ENCODE measurements at places on chromosomes 5 and 9.

DNA sequence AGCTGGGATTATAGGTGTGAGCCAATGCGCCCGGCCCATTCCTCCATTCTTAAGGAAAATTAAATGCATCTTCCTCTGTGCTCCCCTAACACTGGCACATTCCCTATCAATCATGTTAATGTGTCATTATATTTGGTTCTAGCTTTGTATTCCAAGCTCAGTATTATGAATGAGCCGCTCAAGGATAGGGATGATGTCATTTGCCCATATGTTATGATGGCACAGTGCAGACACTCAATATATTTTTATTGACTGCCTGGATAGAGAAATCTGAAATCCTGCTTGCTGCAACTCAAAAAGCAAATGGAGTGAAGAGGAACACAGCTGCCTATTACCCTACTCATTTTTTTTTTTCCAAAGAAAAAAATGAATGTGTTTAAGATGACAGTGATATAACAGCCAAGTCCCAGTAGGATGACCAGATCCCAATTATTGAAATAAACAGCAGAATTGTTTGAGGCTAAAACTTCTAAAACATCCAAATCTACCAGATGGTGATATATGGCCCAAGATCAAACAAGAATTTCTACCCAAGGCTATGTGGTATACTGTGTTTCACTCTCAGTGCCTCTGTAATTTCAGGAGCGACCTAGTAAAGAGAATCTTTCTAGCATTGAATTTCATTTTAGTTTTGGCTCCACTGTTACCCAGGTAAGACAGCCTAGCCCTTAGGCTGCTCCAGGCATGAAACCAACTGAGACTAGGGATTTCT is 16.3 kb downstream of the SUSD1 start:
- no peak for DNase-seq

DNA sequence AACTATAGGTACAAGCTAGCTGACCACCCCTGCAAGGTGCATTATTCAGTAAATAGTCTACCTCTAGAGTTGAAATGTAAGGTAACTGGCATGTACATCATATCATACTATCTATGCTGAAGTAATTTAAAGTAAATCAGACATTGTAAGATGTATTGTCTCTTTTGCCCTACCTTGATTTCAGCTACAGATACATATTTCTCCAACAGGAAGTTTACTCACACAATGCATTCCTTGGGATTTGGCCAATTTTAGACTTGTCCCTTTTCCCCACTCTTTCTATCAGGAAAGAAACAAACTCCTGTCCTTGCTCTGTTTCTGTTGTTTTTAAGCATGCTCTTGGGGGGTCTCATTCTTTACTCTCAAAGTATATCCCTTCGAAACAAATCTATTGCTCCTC is 58.5 kb upstream of the TSLP start:
- DNase-seq = no peak

DNA sequence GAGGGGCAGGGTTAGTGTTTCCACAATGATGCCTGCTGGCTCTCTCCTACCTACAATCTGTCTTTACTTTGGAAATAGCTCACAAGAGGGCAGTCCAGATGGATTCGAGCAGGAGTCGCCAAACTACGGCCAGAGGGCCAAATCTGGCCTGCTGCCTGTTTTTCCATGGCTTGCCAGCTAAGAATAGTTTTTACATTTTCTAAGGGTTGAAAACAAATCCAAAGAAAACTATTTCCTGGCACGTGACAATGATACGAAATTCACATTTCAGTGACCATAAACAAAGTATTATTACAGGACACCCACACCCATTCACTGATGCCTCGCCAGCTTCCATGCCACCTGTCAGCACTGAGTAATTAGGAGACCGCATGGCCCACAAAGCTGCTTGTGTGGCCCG is 162.9 kb upstream of the WWC1 start:
- no peak for DNase-seq

DNA sequence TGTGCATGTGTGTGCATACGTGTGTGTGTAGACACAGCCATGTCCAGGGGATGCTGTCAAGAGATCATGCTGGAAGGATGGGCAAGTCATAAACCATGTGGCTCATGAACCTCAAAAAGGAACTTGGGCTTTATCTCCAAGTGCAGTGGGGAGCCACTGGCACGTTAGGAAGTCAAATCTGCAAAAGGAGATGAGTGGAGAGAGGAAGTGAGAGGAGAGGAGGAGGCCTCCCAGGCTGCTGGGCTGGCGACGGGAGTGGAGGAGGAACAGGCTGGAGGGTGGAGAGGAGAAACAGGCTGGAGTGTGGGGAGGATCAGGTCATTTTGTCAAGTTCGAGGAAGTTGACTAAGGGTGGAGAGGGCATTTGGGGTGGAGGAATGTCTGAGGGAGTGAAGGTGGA is 29.2 kb upstream of the TIFAB start:
- no peak for DNase-seq

GRCh38 chr5:130068988-130069387 is 164.7 kb downstream of the CHSY3 start:
- DNase-seq = no peak

DNA sequence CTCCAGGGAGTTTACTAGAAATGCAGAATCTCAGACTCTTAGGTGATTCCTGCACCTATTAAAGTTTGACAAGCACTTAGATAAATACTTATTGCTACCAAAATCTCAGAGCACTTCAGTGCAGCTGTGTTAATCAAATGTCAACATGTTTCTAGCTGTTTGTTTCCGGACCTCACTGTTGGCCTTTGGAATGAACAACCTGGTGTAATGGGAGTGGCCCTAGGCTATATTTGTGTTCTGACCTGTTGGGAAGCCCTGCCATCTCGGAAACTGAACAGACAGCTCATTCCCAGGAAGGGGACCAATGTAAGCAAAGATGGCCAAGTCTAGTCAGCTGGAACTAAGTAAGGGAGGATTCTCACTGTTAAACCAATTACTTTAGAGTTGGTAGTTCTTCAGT is 145.0 kb upstream of the SLC28A3 start:
- DNase-seq = peak; percentile 11

- no peak for DNase-seq
Measured at GRCh38 chr9:88498880-88499279, 36.1 kb upstream of the NXNL2 start.

DNA sequence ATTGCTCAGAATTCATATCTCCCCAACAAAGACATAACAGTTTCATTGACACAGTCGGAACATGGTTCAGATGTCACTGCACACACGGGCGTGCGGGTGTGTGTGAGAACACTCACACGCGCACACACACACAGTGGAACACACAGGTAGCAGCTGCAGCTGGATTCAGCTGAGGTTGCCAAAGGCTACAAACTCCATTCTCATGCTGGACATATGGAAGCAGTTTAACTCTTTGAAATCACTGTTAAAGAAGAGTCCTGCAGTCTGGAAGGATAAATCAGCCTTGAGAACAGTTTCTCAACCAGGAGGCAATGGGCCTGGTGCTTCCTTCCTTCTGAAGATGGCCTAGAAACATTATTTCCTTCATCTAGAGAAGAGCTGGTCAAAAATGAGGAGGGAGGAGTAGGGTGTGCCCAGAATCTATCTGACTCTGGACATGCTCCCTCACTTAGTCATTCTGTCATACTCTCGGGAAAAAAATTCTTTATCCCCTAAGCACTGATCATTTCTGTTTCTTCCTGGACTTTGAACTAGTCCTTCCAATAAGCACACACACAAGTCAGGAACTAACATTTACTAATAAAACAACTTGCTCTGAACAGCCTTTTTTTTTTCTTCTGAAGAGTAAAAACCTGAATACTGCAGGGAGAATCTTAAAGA is 160.6 kb downstream of the ZDHHC21 start:
- no peak for DNase-seq

- no peak for DNase-seq
Measured at GRCh38 chr5:73668486-73669111, 42.6 kb downstream of the ARHGEF28 start.

DNA sequence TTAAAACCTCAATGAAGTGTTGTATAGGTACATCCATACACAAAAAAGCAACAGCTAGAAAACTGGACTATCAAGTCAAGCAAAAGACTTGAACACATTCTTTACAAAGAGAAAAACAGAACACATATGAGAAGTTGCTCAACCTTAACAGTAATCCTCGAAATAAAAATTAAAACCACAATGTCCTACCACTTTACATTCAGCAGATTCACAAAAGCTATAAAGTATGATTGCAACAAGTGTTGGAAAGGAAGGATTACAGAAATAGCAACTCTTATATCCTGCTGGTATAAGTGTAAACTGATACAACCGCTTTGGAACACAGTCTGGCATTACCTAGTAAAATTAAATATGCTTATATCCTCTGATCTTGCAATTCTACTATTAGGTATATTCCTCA is 28.5 kb upstream of the GOLGA1 start:
- no peak for DNase-seq

GRCh38 chr9:83472764-83473163 is 65.4 kb downstream of the FRMD3 start:
- DNase-seq = no peak

DNA sequence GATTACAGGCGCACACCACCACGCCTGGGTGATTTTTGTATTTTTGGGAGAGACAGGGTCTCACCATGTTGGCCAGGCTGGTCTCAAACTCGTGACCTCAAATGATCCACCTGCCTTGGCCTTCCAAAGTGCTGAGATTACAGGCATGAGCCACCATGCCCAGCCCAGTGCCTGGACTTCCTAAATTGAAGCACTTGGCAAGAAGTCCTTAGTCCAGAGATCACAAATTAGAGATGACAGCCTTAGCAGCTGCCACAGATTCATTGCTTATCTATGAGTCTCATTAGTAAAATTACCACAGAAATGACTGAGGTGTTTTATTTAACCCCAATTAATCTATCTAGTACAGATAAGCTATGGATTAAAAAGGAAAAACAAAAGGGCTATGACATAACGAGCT is 19.2 kb downstream of the EFCAB9 start:
- no peak for DNase-seq

- peak; percentile 12 for DNase-seq
Measured at GRCh38 chr5:113487416-113487780, 855 bp downstream of the MCC start.

- DNase-seq = no peak
Measured at GRCh38 chr9:3795556-3795955, 269.8 kb upstream of the RFX3 start.

- DNase-seq = no peak
Measured at GRCh38 chr5:90878081-90878480, 319.5 kb downstream of the ADGRV1 start.

- DNase-seq = no peak
Measured at GRCh38 chr9:37442556-37442955, 20.1 kb downstream of the GRHPR start.

DNA sequence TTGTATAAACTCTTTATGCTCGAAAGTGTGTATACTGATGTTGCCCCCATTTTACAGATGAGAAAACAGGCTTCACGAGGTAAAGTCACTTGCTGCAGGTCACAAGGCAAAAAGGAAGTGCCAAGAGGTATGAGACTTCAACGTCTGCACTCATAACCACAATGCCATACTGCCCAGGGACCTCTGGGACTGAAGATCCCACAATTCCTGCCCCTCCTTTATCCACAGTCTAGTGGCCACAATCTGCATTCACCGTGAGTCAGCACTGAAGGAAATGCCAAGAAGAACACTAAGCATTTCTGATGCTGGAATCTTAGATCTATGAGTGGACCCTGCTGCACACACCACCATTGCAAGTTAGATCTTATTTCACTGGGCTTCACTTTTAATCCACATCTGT is 37.3 kb downstream of the MED27 start:
- DNase-seq = no peak

GRCh38 chr5:167639766-167640165 is 651.7 kb upstream of the WWC1 start:
- no peak for DNase-seq

All from hepatocyte (in vitro differentiated cells).